ENCODE measurements at places on chromosomes 7 and 10. TPM values are rescaled to one million over a fixed set of nuclear protein-coding genes. Genes with fewer than 3 reads are reported as not detected.

MYH16 gene
- total RNA-seq: not detected

PRPS1L1 gene
- total RNA-seq: not detected

GRCh38 chr7:151715666-151716315 lies 161.1 kb downstream of the PRKAG2 start:
- no peak for DNase-seq

GRCh38 chr10:124695259-124695658 lies 48.9 kb downstream of the FAM53B start:
- DNase-seq: no peak

- DNase-seq: peak; percentile 79
These were observed 54.4 kb downstream of the SH3PXD2A start for GRCh38 chr10:103800789-103801540.

- no peak for DNase-seq
These were observed 226.8 kb downstream of the CDC14C start for GRCh38 chr7:49151146-49151545.

- DNase-seq: no peak
These were observed 4.4 kb downstream of the MRLN start for GRCh38 chr10:59748834-59749233.

All from activated CD8-positive, alpha-beta T cell treated with anti-CD3 and anti-CD28 coated beads for 36 hours (primary cell).